KBM-7 (cell line): ENCODE measurements at places on chromosomes 4 and X.

GRCh38 chr4:10582059-10582686 lies 102.4 kb downstream of the CLNK start:
- peak; percentile 42 for DNase-seq

GRCh38 chrX:11399489-11400094 lies 106.4 kb downstream of the AMELX start:
- DNase-seq, result no peak

- DNase-seq, result no peak
Observed at GRCh38 chr4:155789391-155789790, 30.6 kb downstream of the GUCY1B1 start.

- DNase-seq, result no peak
Observed at GRCh38 chr4:161525121-161525520, 638.7 kb downstream of the FSTL5 start.

DNA sequence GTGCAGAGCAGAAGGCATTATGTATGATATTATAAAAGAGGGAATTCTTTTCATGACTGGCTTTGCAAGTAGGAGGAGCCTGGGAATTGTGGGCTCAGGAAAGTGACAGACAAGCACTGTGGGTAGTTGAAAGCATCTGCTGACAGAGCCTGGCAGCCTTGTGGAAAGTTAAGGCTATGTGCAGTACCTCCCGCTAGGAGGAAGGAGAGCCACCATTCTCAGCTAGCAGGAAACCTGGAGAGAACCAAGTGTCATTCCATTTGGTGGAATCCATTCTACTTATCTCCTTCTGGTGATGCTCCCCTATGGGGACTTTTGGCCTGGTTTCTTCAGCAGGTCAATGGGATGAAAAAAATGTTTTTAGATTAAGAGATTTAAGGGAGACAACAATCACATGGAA lies 81.8 kb downstream of the ASB9 start:
- DNase-seq, result no peak

DNA sequence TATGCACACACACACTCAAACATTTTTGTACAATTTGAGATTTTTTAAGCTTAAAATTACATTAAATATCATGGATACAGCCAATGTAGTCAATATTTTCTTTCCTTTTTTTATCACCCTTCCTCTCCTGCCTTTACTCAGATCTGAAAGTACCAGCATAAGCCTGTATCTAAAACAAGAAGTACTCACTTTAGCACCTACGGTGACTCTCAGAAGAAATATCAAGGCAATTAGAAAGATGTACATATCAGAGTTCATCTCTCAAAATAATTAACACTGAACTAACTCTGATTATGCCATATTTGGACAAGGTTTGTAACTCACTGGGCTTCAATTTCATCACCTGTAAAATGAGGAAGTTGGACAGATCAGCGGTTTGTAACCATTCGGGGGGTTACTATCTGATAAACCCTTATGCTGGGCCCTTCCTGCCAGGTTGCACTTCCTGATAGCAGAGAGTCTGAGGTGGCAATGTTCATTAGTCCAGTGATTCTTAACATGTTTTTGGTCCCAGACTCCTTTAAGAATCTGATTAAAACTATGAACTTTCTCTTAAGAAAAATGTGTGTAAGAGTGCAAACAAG lies 5.7 kb upstream of the GPR174 start:
- peak; percentile 98 for DNase-seq

GRCh38 chr4:177582992-177583391 lies 140.8 kb upstream of the AGA start:
- no peak for DNase-seq

DNA sequence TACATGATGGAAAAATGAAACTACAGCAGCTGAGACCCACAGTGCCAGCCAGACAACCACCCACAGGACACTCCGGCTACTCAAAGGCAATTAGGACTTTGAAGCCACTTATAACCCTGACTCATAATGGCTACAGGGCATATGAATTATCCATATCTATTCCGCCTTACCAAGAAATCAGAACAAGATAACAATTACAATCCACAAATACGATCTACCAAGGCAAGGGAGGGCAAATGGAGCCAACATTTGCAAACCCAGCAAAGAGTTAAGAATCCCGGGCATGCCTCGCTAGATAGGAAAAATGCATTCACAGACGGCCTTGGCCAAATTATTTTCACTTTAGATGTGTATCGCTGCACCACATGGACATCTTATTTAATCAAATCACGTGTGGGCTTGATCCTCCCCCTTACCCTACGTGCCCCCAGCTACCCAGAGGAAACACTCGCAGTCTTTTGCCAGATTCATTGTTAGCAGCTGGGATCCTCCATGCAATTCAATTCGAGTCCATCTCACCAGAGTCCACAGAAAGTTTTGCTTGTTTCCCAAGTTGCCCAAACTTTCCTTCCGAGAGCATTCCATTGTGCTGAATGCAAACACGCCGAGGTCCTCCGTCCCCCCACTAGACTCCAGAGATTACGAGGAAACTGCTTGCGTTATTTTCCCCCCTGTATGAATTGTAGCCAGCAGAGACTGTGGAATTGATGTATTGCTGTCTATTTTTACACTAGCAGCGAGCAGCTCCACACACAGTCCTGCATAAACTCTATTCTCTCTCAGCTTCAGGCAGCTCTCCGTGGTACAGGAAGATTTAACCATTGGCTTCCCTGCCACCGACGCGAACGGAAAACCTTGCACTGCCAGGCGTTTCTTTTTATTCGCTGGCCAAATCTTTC lies 1.2 kb downstream of the PPARGC1A start:
- no peak for DNase-seq
